Stimulated activated CD8-positive, alpha-beta memory T cell treated with anti-CD3 and anti-CD28 coated beads, Interleukin-2, amount 100 ng/mL, for 1 hour (primary cell): ENCODE measurements at places on chromosomes 4 and X.

DNA sequence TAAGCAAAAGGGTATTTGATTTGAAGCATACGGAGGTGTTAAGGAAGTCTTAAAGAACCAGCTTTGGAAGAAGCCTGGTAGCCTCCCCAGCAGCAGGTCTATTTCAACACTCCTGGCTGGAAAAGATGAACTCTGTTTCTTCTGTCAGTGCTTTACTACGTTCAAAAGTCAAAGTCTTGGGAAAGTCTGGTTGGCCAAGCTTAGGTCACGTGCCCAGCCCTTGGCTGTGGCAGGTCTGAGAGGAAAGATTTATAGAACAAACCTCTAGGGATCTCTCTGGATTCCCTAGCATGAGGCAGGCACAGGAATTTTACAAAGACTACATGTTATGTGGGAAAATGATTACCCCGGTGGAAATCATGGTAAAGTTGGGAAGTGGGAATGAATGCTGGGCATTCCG, 8.6 kb upstream of the ARHGAP10 start:
- no peak for DNase-seq

- no peak for DNase-seq
Observed at GRCh38 chr4:126937846-126938422, 694.8 kb upstream of the INTU start.

DNA sequence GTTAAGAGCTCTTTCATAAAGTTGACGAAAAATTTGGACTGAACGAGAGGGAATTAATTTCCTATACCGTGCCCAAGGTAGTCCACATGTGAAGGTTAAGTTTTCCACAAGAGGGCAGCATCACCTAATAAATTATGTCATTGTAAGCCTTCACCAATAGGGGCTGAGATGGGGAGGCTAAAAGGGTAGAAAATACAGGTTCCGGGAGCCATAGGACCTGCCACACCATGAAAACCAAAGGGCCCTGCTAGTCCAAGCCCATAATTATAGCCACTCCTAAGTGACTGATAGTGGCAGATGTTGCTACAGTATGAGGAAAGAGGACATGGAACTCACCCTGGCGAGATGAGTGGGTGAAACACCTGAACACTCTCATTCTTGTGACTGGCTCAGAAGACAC, 122.2 kb downstream of the SHROOM4 start:
- no peak for DNase-seq

- no peak for DNase-seq
Observed at GRCh38 chr4:149912000-149912399, 96.4 kb upstream of the IQCM start.

DNA sequence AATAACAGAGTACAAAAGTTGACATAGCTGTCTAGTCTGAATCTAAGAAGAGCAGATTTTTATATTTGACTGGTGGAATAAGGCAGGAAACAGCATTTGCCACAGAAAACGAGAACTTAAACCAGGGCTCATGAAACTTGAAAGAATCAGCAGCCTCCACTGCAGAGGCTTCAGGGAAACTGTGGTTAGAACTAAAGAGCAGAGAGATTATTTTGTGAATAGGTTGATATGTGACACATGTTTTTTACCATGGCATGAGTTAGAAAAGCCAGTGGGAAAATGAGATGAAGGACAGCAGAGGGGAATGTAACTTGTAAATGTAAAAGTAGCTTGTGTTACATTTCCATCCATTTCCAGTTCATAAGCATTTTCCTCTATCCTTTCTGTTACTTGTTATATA, 63.7 kb upstream of the CAMK2D start:
- no peak for DNase-seq

DNA sequence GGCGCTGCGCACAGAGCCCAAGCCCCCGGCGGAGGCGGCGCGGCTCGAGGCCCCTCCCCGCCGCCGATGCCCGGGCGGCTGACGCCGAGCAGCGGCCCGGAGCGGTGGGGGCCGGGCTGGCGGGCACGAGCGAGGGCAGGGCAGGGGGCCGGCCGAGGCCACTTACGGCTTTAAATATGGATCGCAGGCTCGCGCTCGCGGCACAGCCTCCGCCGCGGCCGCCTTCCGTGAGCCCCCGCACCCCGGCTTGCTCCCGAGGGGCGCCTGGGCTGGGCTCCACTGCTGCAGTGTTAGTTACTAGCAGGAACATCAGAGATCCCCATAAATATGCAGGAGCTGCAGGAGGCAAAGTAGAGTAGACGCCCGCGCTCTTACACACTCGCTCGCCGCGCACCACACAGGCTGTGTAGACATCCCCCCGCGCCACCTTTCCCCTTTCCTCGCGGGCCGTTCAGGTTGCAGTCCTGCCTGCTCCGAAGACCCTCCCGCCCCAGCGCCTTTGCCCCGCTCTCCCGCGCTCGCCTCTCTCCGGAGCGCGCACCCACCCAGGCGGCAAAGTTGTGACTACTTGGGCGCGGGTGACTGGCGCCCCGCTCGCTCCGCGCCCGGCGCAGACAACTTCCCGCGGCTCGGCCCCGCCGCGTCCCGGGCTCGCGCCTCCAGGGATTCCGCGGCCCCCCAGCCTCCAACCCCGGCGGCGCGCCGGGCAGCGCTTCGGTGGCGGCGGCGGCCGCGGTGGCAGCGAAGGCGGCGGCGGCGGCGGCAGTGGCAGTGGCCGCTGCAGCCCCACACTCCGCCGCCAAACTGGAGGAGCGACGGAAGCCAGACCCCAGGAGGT, 152.0 kb upstream of the SLC4A4 start:
- no peak for DNase-seq

DNA sequence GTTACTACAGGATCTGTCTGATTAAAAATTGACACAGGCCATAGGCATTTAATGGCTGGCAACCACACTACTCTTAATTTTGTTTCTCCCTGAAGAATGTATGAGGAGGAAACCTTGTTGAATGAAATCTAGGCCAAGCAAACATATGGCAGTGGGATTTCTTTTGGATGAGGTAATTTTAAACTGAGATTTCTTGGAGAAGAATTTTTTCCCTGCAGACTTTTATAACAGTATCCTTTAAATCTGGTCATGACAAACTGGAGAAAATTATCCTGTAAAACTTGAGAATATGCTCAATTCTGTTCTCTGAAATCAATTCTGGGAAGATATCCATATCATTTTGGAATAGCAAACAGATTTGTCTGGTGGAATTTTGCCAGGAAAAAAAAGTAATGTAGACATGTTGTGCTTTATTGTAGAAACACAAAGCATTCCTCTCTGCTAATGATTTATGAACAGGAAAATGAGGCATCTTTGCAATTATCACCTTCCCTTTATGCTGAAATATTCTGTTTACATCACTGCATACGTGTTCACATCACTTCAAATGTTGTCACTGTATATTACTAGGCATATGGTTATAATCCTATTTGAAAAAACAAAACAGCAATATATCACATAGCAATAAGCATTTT, 108.3 kb upstream of the ARSJ start:
- DNase-seq = no peak
